ENCODE measurements at places on chromosomes 7 and 10.

GRCh38 chr10:3887885-3888476 lies 103.0 kb upstream of the KLF6 start:
- no peak for DNase-seq

- no peak for DNase-seq
These were observed 366.3 kb downstream of the DNAJB6 start for GRCh38 chr7:157703131-157703530.

GRCh38 chr7:93039282-93039681 lies 78.5 kb downstream of the SAMD9 start:
- no peak for DNase-seq

GRCh38 chr7:44522315-44522714 lies 18.8 kb downstream of the NPC1L1 start:
- no peak for DNase-seq

DNA sequence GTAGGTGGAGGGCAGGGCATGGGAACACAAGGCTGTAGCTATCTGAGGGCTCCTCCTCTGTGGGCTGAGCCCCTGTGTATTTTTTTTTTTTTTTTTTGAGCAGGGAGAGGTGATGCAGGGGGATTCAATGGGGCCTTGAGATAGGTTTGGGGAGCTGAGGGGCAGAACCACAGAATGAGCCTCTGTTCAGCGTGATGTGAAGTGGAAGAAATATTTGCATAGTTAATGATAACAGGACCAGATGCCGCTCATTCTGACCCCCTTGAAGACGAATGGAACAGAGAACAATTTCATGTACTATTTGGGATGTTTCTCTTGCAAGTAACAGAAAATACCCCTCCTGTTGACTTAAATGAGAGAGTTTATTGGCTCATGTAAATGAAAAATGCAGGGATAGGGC lies 69.7 kb upstream of the EMX2 start:
- DNase-seq = no peak

DNA sequence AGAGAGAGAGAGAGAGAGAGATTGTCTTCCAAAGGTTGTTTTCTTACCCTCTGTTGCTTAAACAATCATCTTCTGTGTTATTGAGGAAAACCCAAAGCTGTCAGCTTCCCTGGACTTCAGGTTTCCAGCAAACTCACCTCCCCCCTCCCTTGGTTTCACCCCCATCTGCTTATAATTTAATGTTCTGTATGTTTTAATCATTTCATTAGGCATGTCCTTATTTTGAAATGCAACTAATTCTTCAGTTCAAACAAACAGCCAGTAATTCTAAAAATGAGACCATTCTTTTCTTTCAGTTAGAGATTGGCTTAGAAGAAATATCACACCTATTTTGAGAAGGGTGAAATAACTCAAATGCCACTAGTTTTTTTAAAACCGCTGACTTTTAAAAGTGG lies 102.9 kb downstream of the FAM204A start:
- no peak for DNase-seq

- DNase-seq = no peak
These were observed 101.5 kb upstream of the DIP2C start for GRCh38 chr10:790821-791551.

DNA sequence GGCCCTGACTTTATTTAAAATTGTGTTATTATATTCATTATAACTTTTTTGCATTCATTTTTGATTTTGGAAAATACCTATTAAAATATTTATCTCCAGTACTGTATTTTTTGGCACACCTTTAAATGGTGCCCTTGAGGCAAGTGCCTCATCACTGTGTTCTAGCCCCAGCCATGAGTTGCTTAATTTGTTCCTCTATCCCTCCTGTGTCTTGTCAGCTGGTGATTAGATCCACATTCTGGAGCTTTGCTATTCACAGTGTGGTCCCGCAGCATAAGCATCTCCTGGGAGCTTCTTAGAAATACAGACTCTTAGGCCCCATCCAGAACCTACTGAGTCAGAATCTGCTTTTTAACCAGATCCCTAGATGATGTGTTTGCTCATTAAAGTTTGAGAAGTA lies 19.8 kb downstream of the AGK start:
- no peak for DNase-seq

- DNase-seq = no peak
These were observed 55.8 kb downstream of the INPP5A start for GRCh38 chr10:132593389-132593788.

- DNase-seq = no peak
These were observed 52.4 kb upstream of the PFKP start for GRCh38 chr10:3014968-3015367.

- DNase-seq = no peak
These were observed 1.5 kb downstream of the TRIL start for GRCh38 chr7:28956608-28957063.

GRCh38 chr7:80879849-80880248 lies 39.0 kb downstream of the SEMA3C start:
- DNase-seq = no peak

GRCh38 chr10:72523062-72523461 lies 102.8 kb downstream of the MICU1 start:
- no peak for DNase-seq

- DNase-seq = no peak
These were observed 2.7 kb upstream of the PNLIPRP1 start for GRCh38 chr10:116587878-116588591.

DNA sequence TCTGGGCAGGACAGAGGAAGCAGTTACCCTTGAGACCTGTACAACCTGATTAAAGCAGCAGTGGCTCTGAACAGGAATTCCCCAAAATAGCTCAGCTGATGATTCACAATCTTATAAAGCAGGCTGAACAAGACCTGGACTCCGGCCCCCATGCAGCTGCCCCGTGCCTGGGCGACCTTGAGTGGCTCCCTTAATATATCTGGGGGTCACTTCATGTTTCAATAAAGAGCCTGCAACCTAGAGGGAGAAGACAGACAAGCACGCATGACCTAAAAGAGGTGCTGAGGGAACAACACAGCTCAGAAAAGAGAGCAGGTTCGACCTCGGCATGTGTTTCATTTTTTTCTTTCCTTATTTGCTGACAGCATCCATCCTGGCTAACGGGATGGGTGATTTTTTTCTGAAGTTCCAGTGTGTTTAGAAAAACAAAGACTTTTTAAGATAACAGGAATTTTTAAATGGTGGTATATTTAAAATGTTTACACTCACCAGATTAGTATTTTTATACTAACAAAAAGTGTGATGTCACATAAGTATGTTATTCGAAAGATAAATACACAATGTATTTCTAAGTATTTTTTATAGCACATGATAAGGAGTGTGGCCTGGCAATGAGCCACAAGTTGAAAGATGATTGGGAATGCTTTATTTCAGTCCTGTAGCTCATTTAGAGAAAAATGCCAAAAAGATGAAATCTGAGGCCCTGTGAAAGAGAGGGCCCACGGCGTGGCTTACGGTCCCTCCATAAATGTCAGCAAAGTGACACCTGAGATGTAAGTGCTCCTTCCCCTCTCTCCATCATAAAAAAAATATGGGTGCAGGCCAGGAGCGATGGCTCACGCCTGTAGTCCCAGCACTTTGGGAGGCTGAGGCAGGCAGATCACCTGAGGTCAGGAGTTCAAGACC lies 161.3 kb downstream of the SLIT1 start:
- no peak for DNase-seq
